ENCODE measurements at places on chromosomes 13 and 19.

DNA sequence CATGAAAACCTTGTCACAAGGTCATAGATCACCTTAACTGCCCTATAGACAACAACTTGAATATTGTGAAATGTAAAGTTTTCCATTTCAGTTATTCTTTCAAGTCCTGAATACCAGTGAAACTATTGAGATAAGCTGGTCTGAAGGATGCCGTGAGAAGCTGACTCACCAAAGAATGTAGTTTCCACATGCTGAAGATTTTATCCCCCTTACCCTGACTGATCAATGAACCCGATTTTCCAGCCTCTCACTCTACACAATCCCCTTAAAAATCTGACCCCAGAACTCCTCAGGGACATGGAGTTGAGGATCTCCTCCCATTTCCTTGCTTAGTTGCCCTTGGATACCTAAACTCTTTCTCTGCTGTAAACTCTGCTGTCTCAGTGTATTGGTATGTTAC, 67.5 kb downstream of the POSTN start:
- DNase-seq = peak; percentile 96

- DNase-seq = no peak
Measured at GRCh38 chr13:48188131-48188530, 44.9 kb upstream of the ITM2B start.

GRCh38 chr19:8377598-8377997, 12.6 kb upstream of the RAB11B start:
- no peak for DNase-seq

- no peak for DNase-seq
Measured at GRCh38 chr19:41364524-41365391, 809 bp upstream of the B9D2 start.

GRCh38 chr19:40089462-40089861, 1.3 kb downstream of the ZNF780A start:
- no peak for DNase-seq

GRCh38 chr19:53958168-53958571, 4.6 kb upstream of the CACNG8 start:
- no peak for DNase-seq

Data from AG09309 (cell line).